ENCODE measurements at places on chromosomes 4 and X.

DNA sequence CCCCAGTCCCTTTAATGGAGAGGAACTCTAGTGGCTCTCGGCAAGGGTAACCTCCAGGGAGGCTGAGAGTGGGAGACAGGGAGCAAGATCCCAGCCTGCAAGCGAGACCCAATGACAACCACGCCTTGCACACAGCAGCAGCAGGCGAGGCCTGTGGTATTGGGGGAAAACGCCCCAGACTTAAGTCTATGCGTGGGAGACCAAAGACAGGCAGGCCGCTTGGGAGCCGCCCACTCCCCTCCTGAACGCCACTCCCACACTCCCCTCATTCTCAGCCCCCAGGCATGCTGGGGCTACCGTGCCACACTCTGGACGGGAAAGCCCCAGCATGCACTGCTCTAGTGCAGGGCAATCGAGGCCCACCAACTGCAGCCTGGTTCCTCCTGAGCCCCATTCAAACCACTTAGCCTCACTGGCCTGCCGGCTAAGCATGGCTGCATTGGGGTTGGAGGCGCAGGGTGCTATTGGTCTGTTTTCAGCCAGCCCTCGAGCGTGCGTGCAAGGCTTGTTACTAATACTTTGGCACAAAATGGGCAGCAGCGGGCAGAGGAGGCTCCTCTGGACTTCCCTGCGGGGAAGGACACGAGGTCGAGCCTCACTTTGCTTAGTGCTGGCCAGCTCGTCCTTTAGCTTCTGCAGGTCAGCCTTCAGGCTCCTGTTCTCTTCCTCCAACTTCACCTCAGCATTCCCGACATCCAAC lies 14.8 kb downstream of the SLC6A8 start:
- no peak for DNase-seq

DNA sequence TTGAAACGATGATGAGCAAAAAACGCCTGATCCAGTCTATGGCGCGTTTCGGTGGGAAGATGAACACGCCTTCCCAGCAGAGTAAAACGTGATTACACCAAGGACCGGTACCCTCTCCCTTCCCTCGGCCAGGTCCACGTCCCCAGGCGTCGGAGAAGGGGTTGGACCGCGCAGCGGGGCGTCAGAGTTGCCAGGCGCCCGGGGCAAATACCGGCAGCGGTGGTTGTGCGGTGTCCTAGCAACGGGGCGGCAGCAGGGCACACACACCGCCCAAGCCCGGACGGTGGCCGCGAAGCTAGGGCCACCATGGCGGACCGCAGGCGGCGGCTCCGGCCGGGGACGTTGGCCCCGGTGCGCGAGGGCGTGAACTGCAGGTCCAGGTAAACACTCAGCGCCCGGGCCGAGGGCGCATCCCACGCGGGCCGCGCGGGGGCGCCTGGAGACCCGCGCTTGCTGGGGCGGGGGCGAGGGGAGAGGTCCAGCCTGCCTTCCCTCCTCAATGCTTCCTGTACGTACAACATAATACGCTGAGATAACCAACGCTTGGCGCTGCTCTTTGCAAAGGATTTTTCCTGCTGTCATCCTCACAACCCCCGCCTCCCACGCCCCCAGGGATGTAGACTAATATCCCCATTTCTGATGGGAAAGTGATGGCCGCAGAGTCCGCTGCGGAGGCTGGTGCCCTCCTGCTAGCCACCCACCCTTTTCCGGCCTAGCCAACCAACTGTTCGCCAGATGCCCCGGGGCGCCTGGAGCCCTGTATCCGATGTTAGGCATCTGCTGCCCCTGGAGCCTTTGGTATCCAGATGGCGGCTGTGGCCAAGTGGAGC lies at the start of gene FAM47E:
Gene FAM47E, plus strand, starts transcription at position 281 of the 830 bp plus-strand sequence. Its CDS starts 26 bp downstream, at position 307.
- no peak for DNase-seq

- DNase-seq = no peak
These were observed 1418.7 kb downstream of the FSTL5 start for GRCh38 chr4:160745126-160745525.

DNA sequence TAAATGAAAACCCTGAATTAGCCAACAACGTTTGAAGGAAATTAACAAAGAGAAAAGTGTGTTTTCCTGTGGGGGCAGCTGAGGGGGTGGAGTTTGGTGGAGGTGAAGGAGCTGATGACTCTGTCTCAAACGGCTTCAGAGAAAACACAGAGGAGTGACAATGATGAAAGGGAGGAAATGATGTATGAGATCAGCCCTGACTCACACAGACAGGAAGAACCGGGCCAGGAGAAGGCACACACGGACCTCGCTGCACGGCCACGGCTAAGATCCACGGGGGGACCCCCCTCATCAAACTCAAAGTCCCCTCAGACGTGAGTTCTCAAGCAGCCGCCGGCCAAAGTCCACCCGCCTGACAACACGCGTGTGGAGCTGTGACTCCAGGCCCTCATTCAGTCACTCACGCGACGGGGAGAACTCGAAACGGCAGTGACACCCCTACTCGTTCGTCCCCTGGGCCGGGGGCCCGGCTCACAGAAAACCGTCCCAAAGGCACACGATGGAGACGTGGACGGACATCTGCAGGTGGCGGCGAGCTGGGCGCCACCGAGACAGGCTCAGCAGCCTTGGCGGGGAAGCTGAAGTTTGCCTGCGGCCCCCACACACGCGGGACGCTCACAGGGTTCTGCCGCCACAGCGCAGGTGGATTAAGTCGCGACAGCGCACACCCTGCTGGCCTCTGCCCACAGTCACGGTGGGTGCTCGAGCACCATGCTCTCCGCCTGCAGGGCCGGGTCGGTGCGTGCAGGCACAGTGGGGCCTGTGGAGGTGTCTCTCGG lies 28.8 kb downstream of the PPP2R3B start:
- no peak for DNase-seq

GRCh38 chrX:67721321-67721720 lies 177.5 kb downstream of the AR start:
- DNase-seq = no peak

- no peak for DNase-seq
These were observed 27.7 kb downstream of the LARP7 start for GRCh38 chr4:112664611-112665010.

DNA sequence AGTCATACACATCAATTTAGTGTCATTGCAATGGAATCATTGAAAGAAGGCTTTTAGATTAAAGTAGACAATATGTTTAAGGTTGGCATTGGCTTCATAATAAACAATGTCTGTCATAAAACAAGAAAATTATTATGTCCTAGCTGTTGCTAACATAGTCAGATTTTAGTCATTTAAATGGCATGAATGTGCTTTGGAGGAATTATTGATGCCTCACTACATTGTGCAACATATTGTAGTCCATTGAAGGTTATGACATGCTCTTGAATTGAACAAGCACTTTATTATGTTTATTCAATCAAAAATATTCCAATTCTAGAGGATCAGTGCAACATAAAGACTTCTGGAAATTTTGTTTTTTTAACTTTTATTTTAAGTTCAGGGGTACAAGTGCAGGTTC lies 489.8 kb upstream of the AMOT start:
- DNase-seq = no peak

- DNase-seq = no peak
These were observed 4.1 kb upstream of the CTBP1 start for GRCh38 chr4:1252928-1253492.

DNA sequence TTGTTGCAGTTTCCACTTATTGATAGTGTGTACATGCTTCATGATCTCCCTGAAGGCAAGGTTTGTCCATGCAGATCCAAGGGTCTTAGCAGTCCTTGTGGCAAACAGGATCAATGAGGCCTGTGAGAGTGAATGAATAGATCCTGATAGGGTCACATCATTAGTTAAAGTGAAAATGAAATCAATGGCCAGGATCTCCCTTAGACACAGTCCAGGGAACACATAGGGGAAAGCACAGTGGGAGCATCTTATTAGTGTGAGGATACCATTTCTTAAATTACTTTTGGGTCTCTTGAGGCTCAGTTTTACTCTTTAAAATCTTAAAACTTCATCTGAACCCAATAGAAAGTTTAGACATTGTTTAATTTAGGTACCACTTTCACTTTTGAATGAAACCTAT lies 59.3 kb downstream of the ARHGAP6 start:
- no peak for DNase-seq

DNA sequence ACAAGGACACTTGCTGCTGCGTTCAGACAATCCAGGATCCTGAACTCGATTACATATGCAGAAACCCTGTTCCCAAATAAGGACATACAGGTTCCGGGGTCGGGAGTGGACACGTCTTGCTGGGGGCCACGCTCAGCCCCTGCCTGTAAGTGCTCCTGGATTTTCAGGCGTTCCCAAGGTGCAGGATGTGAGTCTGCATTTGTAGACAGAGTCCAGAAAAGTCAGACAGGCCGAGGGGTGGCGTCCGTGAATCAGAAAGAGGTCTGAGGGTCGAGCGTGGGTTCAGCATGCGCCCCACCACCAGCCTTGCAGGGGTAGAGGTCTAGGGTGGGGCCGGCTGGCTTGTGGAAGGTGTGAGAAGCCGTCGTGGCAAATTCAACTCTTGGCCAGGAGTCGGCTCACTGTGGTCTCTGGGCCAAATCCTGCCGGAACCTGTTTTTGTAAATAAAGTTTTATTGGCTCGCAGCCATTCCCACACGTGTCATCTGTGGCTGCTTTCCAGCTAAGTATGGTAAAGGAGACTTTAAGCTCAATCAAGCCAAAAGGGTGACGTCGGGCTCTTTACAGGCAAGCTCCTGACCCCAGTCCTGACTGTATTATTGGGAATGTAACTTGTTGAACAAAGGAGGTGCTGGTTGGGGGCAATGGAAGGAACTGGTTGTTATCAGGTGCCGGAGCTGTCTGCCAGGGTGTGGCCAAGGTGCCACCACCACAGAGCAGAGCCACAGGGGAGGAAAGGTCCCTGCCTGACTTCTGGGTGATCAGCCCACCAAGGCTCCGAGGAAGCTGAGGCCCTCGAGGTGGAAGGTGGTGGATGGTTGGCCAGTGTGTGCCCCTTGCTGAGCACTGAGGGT lies 7.4 kb downstream of the DOK7 start:
- no peak for DNase-seq

DNA sequence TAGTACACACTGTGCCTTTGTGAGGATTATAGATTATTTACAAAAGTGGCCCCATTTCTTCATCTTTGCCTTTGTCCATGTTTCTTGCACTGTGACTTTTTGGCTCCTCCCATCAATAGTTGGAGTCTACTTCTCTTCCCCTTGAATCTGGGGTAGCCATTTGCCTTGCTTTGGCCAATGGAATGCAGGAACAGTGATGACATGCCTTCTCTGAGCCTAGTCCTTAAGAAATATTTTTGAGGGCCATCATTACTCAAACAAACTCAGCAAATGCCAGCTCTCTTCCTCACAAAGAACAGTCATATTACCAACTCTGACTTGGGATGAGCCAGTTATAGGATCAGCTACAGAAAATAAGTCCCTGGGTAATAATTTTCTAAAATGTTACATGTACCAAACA lies 189.6 kb downstream of the FRMPD4 start:
- DNase-seq = no peak

DNA sequence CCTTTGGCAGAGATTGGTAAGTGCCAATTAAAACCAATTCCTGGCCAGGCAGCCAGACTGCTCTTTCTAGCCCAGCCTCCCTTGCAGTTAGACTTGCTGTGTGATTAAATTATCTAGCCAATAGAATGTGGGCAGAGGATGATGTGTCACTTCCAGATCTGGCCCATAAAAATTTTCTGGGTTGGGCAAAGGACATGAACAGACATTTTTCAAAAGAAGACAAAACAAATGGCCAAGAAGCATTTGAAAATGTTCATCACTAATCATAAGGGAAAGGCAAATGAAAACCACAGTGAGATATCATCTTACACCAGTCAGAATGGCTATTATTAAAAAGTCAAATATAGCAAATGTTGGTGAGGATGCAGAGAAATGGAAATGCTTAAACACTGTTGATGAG lies 71.4 kb upstream of the STIM2 start:
- DNase-seq = no peak

DNA sequence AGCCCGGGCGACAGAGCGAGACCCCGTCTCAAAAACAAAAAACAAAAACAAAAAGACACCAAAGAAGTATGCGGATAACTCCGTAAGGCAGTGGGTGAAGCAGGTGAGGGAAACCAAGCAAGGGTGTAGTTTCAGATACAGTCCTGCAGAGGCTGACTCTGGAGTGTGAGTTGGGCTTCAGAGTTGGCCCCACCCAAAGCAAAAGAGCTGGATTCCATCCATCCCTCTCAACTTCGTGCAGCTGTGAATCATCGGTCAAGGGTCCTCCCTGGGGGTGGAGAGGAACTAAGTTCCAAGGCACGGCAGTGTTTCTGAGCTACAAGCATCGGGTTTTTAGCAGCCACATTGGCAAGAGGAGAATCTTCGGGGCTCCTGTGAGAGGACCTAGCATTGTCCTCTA lies 43.9 kb upstream of the FAM9A start:
- DNase-seq = no peak

DNA sequence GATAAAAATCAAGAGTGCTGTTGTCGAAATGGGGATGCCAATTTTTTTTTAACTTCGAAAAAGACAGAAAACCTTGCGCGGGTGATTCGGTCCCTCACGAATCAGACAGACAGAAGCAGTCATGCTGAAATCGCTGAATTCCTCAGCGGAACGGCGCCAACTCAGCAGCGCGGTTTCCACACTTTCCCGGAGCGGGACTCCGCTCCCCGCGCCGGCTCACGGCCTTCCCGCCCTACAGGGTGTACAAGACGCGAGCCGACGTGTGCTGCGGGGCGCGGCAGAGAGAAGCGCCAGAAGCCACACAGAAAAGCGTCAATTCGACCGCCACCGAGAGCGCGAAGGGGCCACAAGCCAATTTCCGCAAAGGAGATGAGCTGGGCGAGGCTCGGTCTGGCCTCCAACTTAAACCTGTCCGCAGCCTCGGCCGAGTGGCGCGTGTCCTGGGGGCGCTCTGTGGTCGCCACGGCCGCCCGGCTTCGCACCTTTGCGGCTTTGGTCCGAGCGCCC lies 1.3 kb downstream of the NEXMIF start:
- no peak for DNase-seq

GRCh38 chr4:8032381-8032780 lies 92.7 kb upstream of the AFAP1 start:
- no peak for DNase-seq

GRCh38 chr4:74039315-74039763 lies 850 bp upstream of the CXCL3 start:
- DNase-seq = no peak

DNA sequence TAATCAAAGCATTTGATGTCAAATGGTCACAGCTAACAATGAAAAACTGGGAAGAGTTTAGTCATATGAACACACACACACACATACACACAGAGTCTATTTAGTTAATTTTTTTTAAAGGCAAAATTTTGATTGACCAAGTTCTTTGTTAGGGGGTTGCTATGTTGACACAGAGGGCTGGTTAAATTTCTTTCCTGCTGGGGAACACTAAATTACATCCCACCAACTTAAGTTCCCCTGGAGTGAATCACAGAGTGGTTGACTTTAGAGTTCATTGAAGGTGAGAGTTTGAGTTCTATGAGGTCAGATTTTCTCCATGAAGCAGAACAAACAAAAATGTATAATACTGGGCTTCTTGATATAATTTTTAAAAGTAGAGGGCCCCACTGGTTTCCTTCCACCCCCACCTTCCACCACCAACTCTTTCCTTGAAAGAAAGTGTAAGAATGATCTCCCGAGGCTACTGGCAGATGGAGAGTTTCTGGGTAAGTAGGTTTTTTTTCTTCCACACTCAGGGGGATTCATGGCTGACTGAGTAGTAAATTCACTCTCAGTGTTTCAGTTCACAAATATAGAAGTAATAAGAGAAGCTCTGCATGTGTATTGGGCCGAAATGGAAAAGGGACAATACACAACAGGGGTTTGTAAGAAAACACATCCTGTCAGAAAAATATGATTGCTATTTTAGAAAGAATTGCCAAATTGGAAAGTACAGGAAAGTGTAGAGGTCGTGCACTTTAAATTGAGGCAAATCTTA lies 917.0 kb upstream of the LCORL start:
- no peak for DNase-seq
